Endothelial cell of umbilical vein (primary cell): ENCODE measurements at places on chromosomes 5 and 9. TPM values are rescaled to one million over a fixed set of nuclear protein-coding genes. Genes with fewer than 3 reads are reported as not detected.

The VAV2 gene
- total RNA-seq, result 29.9 and 30.6 TPM in 2 replicates

The NR2F1-AS1 gene
- 13.8 and 15.2 TPM in 2 replicates for total RNA-seq

The TYRP1 gene
- not detected in 2 replicates for total RNA-seq

The GZMA gene
- total RNA-seq, result not detected in 2 replicates

The RGS7BP gene
- total RNA-seq, result 2.0 and 4.2 TPM in 2 replicates

The FGFR4 gene
- total RNA-seq, result 2.9 and 3.8 TPM in 2 replicates

The DRD1 gene
- not detected in 2 replicates for total RNA-seq

The BRD3OS gene
- total RNA-seq, result 15.4 and 18.2 TPM in 2 replicates

The WNK2 gene
- not detected in 2 replicates for total RNA-seq

The NXNL2 gene
- not detected in 2 replicates for total RNA-seq

The MAP1B gene
- total RNA-seq, result 262 and 263 TPM in 2 replicates

The SPINK7 gene
- not detected in 2 replicates for total RNA-seq

The GMCL2 gene
- not detected in 2 replicates for total RNA-seq

The LCN1 gene
- not detected in 2 replicates for total RNA-seq

The OR13C3 gene
- total RNA-seq, result not detected in 2 replicates

The ANKRD55 gene
- total RNA-seq, result 1.2 and 2.1 TPM in 2 replicates

The LRRC70 gene
- total RNA-seq, result 24.5 and 26.5 TPM in 2 replicates

The PALM2AKAP2 gene
- total RNA-seq, result not detected in 2 replicates

The IFNW1 gene
- not detected in 2 replicates for total RNA-seq

The FAM163B gene
- not detected in 2 replicates for total RNA-seq

The PCDHGA8 gene
- total RNA-seq, result 0.53 and 0.95 TPM in 2 replicates

The TMEM232 gene
- 0.37 and 0.38 TPM in 2 replicates for total RNA-seq

The TMC1 gene
- total RNA-seq, result 0.48 and 1.5 TPM in 2 replicates

The LPAR1 gene
- total RNA-seq, result 0.88 and 2.4 TPM in 2 replicates

The ZFYVE16 gene
- total RNA-seq, result 36.8 and 43.1 TPM in 2 replicates

The TAF1L gene
- not detected in 2 replicates for total RNA-seq

The CFAP90 gene
- not detected in 2 replicates for total RNA-seq

The SPATA31D4 gene
- not detected in 2 replicates for total RNA-seq

The FCN2 gene
- not detected in 2 replicates for total RNA-seq

The HACD4 gene
- total RNA-seq, result 1.2 and 1.4 TPM in 2 replicates

The PTGES gene
- total RNA-seq, result not detected in 2 replicates

The MEGF10 gene
- 0.21 and 1.00 TPM in 2 replicates for total RNA-seq

The IQGAP2 gene
- total RNA-seq, result 4.7 and 5.7 TPM in 2 replicates

The PCDHAC2 gene
- total RNA-seq, result 0.90 and 1.00 TPM in 2 replicates

The CCDC192 gene
- not detected in 2 replicates for total RNA-seq

The EIF4EBP3 gene
- 7.6 and 8.8 TPM in 2 replicates for total RNA-seq

The CD72 gene
- total RNA-seq, result not detected in 2 replicates

The QRFP gene
- not detected in 2 replicates for total RNA-seq

The ACTL7A gene
- not detected in 2 replicates for total RNA-seq

The F2RL1 gene
- total RNA-seq, result 21.9 and 42.6 TPM in 2 replicates

The NRARP gene
- total RNA-seq, result 50.0 and 61.0 TPM in 2 replicates

The PCA3 gene
- total RNA-seq, result 0.32 and 2.5 TPM in 2 replicates

The PDCD1LG2 gene
- total RNA-seq, result 9.5 and 9.7 TPM in 2 replicates

The CDKN2B-AS1 gene
- 1.9 and 2.4 TPM in 2 replicates for total RNA-seq

The GRK6 gene
- 36.4 and 37.0 TPM in 2 replicates for total RNA-seq

The IFNA14 gene
- total RNA-seq, result not detected in 2 replicates

The IL3 gene
- not detected in 2 replicates for total RNA-seq

The C5orf22 gene
- 27.5 and 27.6 TPM in 2 replicates for total RNA-seq

The OCLN gene
- total RNA-seq, result 18.2 and 22.3 TPM in 2 replicates

The NTRK2 gene
- 0.05 and 0.13 TPM in 2 replicates for total RNA-seq

The OBP2B gene
- total RNA-seq, result not detected in 2 replicates

The PCDHGA3 gene
- 1.1 and 1.2 TPM in 2 replicates for total RNA-seq

The CRB2 gene
- total RNA-seq, result not detected in 2 replicates

The GARIN3 gene
- not detected in 2 replicates for total RNA-seq

The MARCHF11 gene
- not detected in 2 replicates for total RNA-seq

The KCNV2 gene
- not detected in 2 replicates for total RNA-seq

The HK3 gene
- total RNA-seq, result not detected in 2 replicates

The PCDHGB4 gene
- total RNA-seq, result 4.4 and 6.5 TPM in 2 replicates
